ENCODE measurements at places on chromosomes 4 and X.

DNA sequence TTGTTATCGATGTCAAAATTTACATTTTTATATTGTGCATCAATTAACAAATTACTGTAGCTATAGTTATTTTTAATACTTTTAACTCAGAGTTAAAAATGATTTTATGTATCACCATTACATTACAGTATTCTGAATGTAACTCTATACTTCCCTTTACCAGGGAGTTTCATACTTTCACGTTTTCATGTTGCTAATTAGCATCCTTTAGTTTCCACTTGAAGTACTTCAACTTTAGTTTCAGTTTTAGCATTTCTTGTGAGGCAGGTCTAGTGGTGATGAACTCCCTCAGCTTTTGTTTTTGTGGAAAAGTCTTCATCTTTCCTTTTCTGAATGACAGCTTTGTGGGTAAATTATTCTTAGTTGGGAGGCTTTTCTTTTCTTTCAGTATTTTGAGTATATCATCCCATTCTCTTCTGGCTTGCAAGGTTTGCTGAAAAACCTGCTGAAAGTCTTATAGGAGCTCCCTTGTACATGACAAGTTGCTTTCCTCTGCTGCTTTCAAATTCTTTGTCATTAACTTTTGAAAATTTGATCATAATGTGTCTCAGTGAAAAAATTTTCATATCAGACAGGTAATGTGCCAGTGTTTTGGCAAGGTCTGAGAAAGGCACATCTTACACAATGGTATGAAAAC is 9.8 kb upstream of the CISD2 start:
- no peak for DNase-seq

GRCh38 chrX:77979870-77980269 is 10.4 kb upstream of the PGAM4 start:
- no peak for DNase-seq

GRCh38 chr4:144627663-144628076 is 18.3 kb upstream of the HHIP start:
- DNase-seq: peak; percentile 86

GRCh38 chr4:128573781-128574508 is 235.6 kb upstream of the JADE1 start:
- DNase-seq: no peak

DNA sequence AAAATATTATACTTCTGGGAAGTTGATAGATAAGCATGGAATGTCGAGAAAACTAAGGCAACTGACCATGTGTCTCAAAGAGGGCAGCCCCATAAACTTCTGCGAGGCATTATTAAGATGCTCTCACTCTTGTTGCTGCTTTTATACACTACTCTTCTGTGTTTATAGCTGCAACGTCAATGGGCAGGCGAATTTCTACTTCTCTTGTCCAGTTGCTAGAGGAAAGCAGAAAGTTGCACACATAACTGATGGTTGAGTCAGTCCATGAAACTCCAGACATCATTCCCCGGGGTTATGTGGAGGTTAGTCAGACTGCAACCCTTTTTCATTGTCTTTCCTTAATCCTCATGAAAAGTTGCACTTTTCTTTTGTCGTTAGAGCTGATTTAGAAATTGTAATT is 39.8 kb downstream of the VCX3B start:
- DNase-seq: no peak

- DNase-seq: no peak
Measured at GRCh38 chr4:88202443-88202842, 44.0 kb upstream of the ABCG2 start.

DNA sequence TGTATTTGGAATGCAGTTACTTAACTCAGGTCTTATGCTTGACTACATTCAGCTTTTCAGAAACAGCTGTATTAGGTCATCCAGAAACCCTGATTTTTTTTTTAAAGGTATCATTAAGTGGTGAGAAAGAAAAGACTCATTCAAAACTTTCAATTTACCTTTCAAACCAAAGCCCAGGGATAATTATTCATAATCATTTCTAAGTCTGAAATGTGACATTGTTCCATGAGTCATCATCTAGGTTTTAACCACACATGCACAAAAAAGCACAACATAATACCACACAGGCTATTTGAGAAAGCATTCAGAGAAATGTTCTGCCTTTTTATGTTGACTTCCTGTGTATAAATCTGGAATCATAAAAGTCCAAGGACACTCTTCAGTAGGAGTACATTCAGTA is 288.2 kb downstream of the IL1RAPL2 start:
- no peak for DNase-seq

DNA sequence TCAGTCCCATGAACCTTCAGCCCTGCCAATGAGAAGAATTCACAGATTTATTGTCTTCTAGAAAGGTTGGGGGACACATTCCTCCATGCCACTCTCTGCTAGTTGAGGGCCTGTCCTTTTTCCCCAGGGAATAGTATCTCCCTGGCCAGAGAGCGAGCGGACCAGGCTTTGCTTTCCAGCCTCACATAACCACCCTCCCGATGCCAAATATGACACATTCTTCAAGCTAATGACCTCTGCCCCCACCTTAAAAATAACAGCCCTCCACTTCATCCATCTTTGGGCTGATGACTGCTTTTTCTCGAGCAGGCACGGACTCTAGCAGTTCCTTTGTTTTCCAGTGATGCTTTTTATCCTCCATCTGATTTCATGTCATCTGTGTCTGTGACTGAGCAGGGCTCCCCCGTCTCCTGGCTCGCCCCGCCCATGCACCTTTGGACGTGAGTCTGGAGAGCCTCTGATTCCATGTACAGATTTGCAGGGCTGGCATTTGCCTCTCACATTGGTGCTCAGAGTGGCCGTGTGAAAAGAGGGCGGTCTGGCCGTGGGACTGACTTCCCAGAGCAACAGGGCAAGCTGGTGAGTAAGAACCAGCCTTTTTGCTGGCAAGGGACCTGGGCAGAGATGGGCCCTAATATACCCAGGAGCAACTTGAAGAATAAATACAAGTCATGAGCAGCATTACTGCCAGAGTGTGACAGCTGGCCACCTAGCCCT is 279.8 kb downstream of the BCOR start:
- no peak for DNase-seq
